ENCODE measurements at places on chromosomes 2 and 18. TPM values are rescaled to one million over a fixed set of nuclear protein-coding genes. Genes with fewer than 3 reads are reported as not detected.

ZNG1B gene
- total RNA-seq, result 34.9 TPM

DNA sequence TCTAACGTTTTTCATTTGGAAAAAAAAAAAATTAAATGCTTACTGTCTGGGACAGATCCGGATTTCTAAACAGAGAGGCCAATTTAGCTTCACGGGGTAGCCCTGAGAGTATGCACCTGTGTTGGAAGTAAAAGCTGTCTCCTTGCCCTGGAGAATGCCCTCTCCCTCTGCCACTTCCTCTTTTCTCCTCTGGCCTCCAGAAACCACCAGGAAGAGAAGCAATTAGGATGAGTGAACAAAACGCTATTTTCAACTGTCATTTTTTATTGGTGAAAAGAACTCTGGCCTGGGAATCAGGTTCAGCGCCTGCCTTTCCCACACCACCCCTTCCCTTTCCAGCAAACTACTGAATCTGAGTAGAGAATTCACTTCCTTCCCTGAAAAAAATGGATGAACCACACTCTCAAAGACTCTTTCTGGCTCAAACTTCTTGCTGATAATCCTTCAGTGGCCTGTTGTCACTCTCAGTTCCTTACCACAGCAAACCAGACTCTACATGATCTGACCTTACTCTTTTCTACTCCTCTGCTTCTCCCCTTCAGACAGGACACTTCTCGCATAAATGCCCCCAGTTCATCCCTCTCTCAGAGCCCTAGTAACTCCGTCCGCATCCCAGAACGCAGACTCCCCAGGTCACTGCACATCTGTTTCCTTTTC is 29.8 kb downstream of the KLF7 start:
- DNase-seq, result no peak

C1D gene
- 18.5 TPM for total RNA-seq

- no peak for DNase-seq
These were observed 22.7 kb downstream of the AAK1 start for GRCh38 chr2:69620870-69621269.

- no peak for DNase-seq
These were observed 40.2 kb upstream of the COPS8 start for GRCh38 chr2:237045449-237045848.

All from sciatic nerve (tissue), 2 donors.